NCI-H2081 treated with DMSO at 0.1 percent for 48 hours (cell line): ENCODE measurements at places on chromosomes 11 and 22.

- no peak for DNase-seq
Observed at GRCh38 chr11:62437616-62438015, 18.8 kb downstream of the SCGB1A1 start.

GRCh38 chr22:44259366-44260215 lies 53.2 kb downstream of the SHISAL1 start:
- no peak for DNase-seq

DNA sequence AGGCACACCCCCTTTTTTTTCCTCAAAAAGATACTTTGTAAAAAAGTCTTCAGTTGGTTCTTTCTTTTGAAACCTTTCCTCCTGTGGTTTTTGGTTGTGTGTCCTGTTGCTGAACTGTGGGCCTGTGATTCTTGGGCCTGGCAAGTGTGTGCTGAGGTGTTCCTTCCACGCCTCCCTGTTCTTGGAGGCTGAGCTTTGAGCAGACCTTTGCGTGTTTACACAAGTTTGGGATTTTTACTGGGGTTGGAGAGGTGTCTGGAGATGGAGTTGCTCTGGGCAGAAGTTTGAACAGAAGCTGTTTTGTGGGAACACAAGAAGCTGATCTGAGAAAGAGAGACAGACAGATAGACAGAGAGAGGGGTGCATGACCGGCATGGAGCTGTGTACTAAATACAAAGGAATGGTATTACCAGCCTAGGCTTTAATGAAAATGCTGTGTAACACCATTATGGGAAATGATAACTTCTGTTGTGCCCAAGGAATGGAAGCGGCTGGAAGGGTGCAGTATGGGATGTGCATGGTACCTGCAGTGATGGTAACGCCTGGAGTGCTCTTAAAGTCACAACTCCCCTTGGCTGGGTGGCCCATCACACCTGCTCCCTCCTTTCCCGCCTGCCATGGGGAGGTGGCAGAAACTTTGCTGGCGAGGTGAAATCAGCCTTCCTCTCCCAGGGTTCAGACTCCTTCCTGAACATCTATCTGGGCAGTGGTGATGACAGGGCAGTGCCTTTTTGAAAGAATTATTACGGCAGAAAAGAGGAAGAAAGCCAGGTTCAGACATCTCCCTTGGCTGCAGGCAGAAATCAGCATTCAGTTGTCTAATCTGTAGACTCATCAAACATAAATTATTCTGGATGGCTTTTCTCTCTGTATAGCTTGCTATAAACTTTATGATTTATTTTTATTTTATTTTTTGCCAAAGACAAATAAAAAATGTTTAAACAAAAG lies 70.4 kb downstream of the LDLRAD3 start:
- DNase-seq = no peak

DNA sequence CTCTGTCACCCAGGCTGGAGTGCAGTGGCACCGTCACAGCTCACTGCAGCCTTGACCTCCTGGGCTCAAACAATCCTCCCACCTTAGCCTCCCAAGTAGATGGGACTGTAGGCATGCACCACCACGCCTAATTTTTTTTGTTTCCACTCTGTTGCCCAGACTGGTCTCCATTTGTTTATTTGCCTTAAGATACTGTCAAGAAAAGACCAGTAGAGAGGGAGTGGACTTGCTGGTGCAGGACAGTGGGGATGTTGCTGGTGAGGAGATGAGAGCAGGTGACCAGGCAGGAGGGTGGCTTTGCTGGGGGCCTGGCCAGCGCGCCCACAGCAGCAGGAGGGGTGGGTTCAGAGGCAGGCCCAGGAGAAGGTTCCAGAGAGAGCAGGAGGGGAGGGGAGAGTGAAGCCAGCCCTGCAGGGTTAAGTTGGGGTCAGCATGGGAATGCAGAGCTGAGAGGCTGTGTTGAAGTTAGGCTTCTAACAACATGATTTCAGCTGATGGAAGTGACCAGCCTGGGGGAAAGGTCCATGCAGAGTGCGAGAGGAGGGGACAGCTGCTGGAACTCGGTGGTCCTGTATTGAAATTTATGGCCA lies 35.8 kb downstream of the NADSYN1 start:
- no peak for DNase-seq

DNA sequence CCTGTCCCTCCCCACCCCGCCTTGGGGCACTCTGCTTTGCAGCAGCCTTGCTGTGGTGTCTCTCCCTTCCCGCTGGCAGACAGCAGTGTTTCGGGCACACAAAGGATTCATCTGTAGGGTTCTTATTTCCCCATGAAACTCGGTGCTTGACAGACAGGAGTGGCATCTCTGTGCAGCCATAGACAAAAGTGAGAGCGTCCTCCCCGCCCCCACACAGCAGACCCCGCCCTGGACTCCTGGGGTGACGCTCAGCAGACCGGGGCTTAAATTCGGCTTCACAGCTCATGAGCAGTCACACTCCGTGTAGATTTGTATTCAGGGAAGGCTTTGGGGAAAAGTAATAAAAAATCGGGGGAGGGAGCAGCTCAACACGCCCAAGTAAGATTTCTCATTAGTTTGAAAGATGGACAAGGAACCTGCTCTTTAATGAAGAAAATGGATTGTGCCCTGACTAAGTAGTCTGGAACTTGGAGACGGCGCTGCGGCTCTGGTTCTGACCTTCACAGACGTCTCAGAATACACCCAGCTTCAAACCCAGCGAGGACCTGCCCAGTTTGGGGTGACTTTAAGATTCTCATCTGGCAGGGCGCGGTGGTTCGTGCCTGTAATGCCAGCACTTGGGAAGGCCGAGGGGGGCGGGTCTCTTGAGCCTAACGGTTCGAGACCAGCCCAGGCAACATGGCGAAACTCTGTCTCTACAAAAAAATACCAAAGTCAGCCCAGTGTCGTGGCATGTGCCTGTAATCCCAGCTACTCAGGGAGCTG lies 136.0 kb downstream of the CACNA1I start:
- DNase-seq = no peak

GRCh38 chr11:5151713-5152153 lies 2.8 kb downstream of the OR52A1 start:
- DNase-seq = no peak

DNA sequence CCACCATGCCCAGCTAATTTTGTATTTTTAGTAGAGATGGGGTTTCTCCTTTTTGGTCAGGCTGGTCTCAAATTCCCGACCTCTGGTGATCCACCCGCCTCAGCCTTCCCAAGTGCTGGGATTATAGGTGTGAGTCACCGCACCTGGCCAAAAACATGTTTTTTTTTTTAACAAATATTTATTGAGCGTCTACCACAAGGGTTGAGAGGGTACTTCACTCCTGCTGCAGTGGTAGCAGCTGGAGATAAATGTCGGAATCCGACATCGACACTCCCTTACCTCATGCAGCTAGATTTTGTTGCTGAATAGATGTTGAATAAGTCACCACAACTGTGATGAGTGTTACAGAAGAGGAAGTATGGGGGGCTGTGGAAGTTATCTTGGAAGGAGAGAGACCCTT lies 971 bp downstream of the DNAJB13 start:
- no peak for DNase-seq

DNA sequence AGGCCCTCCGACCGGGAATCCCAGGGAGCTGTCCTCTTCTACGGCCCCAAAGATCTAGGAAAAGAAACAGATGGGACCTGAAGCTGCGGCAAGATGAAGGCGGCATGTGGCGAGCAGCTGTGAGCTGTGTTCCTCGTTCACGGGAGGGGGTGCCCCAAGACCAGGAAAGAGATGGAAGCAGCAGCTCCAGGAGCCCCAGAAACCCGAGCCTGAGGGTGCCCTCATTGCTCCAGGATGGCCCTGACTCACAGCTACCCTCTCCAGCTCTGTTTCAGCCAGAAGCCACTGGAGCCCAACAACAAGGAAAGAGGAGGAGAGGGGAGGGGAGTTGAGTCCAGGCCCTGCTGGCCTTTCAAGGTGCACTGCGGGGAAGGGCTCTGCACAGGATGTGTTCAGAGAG lies 23.7 kb upstream of the NAP1L4 start:
- no peak for DNase-seq

DNA sequence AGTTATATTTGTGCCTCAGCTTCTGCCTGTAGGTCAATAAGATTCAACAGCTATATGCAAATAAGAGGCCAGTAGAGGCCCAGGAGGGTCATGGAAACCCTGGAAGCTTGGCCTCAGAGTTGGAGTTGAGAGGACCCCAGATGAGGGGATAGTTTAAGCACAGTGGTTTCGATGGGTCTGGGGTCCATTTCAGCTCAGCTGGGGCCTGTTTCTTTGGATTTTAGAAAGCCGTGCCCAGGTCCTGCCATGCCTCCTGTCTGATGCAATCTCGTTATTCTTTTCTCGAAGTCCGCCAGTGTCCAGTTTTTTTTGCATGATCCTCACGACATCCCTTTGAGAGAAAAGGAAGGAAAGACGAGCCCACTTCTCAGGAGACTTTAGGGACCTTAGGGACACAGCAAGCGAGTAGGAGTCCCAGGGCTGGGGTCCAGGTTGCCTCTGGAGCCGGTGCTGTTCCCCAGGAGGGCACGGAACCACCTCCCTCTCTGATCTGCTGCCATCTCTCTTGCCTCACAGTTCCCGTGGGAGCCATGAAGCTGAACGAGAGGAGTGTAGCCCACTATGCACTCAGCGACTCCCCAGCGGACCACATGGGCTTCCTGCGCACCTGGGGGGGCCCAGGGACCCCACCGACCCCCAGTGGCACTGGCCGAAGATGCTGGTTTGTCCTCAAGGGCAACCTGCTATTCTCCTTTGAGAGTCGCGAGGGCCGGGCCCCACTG lies 2.6 kb upstream of the SMDT1 start:
- DNase-seq = no peak

DNA sequence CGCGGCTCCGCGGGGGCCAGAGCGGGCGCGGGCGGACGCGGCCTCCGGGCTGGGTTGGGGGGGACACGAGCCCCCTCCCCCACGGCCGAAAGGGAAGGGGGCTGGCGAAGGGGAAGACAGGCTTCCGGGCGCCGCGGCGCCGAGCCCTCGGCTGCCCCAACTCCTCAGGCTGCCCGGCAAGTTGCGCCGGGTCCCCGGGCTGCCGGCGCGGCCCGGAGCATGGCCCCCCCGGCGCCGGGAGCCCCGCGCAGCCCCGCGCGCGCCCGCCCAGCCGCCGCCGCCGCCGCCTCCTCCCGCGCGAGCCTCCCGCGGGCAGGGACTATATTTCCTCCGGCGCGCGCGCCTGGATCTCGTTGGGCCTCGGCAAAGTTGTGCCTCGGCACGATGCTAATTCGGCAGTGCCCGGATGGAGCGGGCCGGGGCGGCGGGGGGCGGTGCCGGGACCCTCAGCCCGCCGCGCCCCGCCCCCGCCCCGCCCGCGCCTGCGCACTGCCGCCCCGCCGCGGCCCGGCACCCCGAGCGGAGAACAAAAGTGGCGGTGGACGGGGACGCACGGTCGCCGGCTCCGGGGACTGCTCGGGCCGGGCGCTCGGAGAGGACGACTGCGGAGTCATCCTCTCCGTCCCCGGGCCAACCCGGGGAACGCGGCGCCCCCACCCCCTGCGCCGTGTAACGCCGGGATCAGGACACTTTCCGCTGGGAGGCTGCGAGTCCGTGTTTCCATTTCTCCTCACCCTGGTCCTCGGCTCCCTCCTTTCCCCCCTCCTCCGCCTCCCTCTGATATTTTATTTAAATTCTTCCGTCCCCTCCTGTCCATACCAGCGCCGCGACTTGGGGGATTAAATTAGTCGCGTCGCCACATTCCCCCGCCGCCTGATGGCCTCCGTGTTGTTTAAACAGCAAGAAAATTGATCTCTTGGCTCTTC lies at the start of gene PHF21B:
Gene PHF21B, minus strand, starts transcription at position 400 of the 926 bp plus-strand sequence. CDS start 456 bp downstream, outside the sequence.
- no peak for DNase-seq

DNA sequence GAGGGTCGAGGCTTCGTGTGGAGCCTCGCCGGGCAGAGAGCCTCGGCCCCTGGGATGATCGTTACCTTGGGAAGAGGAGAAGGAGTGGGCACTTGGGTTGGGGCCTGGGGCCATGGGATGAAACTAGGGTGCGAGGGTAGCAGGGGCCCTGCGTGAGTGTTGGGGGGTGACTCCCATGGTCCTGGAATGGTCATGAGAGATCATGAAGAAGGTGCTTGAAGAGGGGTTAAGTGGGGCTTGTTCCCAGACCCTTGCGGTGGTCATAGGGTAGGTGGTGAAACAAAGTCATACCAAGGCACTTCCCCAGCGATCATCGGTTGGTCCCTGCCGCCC lies 284 bp downstream of the CCS start:
- no peak for DNase-seq

GRCh38 chr11:6110011-6110410 lies 2.5 kb downstream of the OR56B4 start:
- DNase-seq = no peak

DNA sequence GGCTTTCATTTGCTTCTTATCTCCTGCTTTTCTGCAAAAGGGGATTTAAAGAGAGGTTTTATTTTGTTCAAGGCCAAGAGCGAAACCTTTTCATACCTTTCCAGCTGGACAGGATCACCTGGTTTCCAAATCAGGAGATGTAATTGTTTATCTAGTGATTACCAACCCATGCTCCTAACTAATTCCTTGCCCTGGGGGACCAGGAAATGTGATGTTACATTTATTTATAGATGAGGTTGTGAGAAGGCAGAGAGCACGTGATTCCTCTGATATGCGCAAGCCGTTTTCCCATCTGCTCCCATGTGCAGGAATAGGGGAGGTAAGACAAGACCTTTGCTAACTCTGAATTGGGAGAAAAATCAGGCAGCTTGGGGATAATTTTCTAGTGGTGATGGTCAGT lies 507.2 kb upstream of the LARGE1 start:
- DNase-seq = no peak

DNA sequence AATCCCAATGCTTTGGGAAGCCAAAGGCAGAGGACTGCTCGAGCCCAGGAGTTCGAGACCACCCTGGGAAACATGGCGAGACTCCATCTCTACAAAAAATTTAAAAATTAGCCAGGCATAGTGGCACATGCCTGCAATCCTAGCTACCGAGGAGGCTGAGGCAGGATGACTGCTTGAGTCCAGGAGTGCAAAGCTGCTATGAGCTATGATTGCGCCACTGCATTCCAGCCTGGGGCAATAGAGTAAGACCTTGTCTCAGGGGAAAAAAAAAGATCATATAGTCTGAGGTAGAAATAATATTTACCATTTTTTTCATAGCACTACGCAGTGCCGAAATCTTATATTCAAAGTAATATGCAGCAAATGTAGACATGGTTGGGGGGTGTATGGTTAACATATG lies 47.8 kb downstream of the MRTFA start:
- DNase-seq = no peak

GRCh38 chr11:69825037-69825834 lies 6.0 kb upstream of the FGF3 start:
- DNase-seq = no peak
